ENCODE measurements at places on chromosomes 1 and 21.

- peak; percentile 19 for DNase-seq
These were observed 2.3 kb downstream of the EPS8L3 start for GRCh38 chr1:109761227-109762038.

DNA sequence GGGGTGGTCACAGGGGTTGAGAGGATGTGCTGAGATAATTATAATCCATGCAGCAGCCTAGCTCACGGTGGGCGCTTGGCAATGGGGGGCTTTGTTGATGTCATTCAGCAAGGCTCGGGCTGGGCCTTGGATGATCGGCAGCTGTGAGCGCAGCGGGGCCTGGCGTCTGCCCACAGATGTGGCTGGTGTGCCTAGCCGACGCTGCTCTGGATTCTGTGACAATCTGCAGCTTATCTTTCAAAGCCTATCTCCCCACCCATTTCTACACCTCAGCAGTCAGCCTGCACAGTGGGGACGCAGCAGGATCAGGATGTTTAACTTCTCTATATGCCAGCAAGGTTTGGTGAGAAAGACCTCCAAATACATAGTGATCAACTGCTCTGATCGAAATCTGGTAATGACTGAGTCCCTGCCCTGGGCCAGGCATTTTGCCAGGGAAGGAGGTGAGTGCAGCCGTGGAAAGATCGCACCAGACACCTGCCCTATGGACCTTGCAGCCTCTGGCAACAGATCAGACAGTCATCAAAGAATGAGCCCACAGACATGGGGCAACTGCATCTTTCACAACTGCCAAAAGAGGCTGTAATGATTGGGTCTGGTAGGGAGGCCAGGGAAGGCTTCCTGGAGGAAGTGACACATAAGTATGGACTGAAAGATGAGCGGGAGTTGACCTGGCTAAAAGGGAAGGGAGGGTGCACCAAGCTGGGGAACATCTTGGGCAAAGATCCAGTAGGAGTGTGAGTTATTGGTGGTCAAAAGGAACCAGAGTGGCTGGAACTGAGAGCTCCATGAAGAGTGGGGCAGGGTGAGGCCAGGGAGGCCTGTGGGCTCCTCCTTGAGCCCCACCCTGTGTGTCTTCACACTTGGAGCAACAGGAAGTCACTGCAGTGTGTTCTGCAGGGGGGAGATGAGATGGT, 35.3 kb downstream of the EPHB2 start:
- no peak for DNase-seq

DNA sequence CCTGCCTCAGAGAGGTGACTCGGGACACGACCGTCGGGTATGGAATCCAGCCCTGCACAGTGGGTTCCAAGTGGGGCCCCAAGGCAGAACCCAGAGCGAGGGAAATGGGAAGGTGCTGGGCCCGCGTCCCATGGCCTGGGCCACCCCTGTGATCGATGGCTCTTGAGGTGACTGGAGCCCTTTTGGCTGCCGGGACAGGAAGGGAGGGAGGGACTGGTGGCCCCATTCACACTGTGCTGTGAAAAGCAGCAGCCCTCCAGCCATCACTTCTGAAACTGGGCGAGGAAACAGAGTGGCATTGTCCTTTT, 110.4 kb upstream of the IFFO2 start:
- DNase-seq, result no peak

DNA sequence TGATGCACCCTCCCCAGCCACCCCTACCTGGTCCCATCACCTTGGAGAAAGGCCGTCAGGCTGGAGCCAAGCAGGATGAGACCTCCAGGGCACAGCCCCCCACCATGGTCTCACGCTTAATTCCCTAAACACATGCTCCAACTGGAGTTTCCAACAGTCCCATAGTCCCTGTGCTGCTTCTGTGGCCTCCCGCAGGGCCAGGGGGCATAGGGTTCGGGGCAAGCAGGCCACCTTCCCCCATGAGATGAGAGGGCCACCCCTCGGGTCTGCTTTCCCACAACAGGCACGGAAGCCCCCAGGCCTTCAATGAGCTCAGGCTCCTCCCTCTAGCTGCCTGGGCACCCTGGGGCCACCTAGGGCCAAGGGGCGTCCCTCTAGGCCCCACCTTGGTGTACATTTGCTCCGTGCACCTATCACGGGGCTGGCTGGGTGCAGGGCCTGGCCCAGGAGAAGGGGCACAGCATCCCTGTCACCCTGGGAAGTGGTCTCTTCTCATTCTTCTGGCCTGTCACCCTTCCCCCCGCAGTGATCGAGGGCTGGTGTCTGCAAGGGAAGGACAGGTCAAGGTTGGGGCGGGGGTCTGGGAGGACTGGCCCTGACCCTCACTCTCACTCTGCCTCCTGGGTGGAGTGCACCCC, 42.4 kb downstream of the TRIM11 start:
- peak; percentile 15 for DNase-seq

GRCh38 chr1:209249280-209249670, 334.2 kb upstream of the CAMK1G start:
- no peak for DNase-seq

DNA sequence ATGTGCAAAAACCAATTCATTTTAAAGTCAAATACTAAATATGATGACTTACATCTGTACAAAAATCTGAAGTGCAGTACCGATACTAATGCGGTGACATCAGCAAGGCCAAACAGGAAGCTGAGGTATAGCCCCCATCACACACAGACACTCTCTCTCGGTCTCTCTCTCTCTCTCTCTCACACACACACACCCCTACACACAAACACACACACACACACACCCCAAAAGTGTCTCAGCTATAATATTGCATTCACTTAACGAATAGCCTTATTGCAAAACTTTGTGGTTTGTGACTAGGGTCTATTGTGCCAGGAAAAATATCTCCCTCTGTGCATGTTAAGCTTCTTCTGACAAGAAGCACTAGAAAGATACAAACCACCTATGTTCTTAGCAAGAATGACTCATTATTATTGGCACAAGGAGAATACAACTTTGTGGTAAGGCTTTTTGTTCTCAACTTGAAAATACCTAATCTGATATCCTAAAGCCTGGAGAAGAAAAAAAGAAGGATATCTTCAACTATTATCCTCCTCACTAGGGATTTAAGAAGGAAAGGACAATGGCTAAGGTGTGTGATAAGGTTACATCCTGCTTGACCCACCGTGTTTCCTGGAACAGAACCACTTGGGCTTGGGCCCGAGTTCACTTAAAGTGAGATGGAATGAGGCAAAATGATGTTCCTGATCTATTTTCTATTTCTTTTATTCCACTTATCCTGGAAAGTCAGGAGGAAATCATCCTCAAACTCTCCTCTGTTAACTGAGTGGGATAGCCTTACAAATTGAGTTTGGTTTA, 107.1 kb downstream of the NIBAN1 start:
- no peak for DNase-seq

GRCh38 chr1:11483581-11484320, 4.8 kb downstream of the DISP3 start:
- DNase-seq, result no peak

- DNase-seq, result no peak
These were observed 14.3 kb upstream of the RGS1 start for GRCh38 chr1:192561301-192561700.

Data from femur (tissue), 1 donor.